DND-41 (cell line): ENCODE measurements at places on chromosomes 12 and 14.

- DNase-seq = no peak
- H3K27me3 ChIP-seq = no peaks in the 10 kb centered on the region
- H3K4me1 ChIP-seq = no peaks in the 10 kb centered on the region
- H3K27ac ChIP-seq = no peak overlapping the region
- no peak overlapping the region for H3K4me3 ChIP-seq
Measured at GRCh38 chr14:54252072-54252730, 144.6 kb upstream of the CDKN3 start.

GRCh38 chr14:34693228-34693939 lies 21.0 kb downstream of the CFL2 start:
- H3K27ac ChIP-seq = no peak overlapping the region
- no peak overlapping the region for H3K4me3 ChIP-seq
- H3K4me1 ChIP-seq = no peaks in the 10 kb centered on the region

DNA sequence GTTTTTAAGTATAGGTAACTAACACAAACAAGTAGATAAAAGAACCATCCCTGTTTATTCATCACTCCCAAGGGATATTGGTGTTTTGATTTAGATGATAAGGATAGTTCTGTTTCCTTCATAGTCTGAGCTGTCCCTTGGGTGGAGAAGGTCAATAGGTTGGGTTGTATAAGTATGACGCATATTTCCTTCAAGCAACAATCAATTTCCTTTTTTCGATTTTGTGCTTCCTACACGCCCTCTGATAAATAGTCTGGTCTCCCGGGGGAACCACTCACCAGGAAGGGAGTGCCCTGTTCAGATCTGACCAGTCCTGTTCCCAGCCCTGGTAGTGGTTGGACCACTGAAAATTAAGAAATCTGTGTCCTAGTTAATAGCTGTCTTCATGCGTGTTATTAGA lies 378.8 kb upstream of the FAR2 start:
- H3K27ac ChIP-seq = no peak overlapping the region
- no peaks in the 10 kb centered on the region for H3K27me3 ChIP-seq
- no peaks in the 10 kb centered on the region for H3K4me1 ChIP-seq

GRCh38 chr12:67508830-67509229 lies 139.7 kb upstream of the DYRK2 start:
- DNase-seq = no peak
- H3K4me3 ChIP-seq = no peak overlapping the region
- H3K27me3 ChIP-seq = no peaks in the 10 kb centered on the region
- H3K36me3 ChIP-seq = no peaks in the 10 kb centered on the region
- no peaks in the 10 kb centered on the region for H3K4me1 ChIP-seq

- H3K36me3 ChIP-seq = peaks cover 3% of the 10 kb centered on the region; the same call in 1 of the 2 replicates
- no peak for DNase-seq
- no peaks in the 10 kb centered on the region for H3K4me1 ChIP-seq
Measured at GRCh38 chr12:58657190-58657589, 263.1 kb downstream of the LRIG3 start.

DNA sequence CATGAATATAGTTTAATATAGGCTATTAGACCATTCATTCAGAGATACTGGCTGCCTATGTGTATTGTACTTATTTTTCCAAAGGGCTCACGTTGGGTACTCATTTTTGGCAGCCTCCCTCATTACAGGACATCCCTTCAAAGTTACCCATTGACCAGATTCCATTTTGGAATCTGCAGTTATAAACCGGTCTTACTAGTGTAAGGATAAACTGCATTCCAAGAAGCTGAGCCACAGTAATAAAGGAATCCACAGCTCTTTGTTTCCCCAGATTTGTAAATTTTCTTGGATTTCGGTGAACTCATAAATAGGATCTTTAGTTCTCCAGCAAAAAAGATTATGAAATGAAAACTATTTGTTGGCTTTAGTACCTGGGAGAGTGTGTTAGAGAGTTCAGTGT lies 18.9 kb upstream of the CFL2 start:
- no peak overlapping the region for H3K4me3 ChIP-seq
- no peaks in the 10 kb centered on the region for H3K36me3 ChIP-seq
- no peaks in the 10 kb centered on the region for H3K27me3 ChIP-seq
- no peaks in the 10 kb centered on the region for H3K4me1 ChIP-seq
- no peak for DNase-seq
- H3K27ac ChIP-seq = no peak overlapping the region

DNA sequence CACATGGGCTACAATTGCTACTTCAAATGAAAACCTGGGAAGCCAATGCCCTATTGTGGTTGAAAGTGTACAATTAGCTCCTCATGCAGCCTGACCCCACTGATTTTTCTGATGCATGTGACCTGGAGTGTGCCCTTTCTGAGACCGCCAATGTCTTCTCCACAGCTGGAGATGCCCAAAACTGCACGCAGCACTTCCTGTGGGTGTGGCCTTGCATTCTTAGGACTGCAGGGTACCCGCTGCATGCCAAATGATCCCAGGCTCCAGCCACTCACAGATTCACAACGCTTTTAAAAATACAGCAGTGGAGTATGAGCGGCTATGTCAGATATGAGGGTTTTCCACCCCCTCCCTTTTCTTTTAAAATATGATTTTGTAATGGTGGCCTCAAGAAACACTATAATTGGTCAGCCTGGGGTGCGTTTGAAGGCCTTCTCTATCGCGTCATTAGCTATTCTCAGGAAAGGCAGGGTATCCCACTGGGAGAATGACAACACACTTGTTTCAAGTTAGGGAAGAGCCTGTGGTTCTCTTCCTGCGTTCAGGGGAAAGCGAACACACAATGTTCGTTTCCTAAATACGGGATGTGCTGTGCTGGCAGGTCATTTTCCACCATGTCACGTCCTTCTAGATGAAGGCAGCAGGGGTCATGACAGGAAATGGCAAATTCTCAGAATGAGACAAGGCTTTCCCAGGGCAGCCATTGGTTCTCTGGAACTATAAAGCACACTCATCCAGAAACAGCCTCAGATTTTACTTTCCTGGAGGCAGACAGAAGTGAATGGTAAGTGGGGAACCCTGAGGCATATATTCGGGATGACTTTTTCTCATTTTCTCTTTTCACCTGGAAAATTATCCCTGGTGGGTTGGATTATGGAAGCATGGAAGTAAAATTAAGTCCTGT lies at the start of gene APOLD1:
Gene APOLD1, plus strand, starts transcription at position 749 of the 904 bp plus-strand sequence. Its CDS starts 33 bp downstream, at position 782.
- no peaks in the 10 kb centered on the region for H3K27me3 ChIP-seq
- H3K36me3 ChIP-seq = no peaks in the 10 kb centered on the region
- H3K4me3 ChIP-seq = peak within 1 kb of the TSS; percentile 81
- H3K27ac ChIP-seq = peak within 1 kb of the TSS; percentile 91
- DNase-seq = peak; percentile 34

GRCh38 chr14:57981817-57982560 lies 116.1 kb upstream of the SLC35F4 start:
- DNase-seq = no peak
- H3K27ac ChIP-seq = no peak overlapping the region
- no peaks in the 10 kb centered on the region for H3K36me3 ChIP-seq
- peaks cover 13% of the 10 kb centered on the region for H3K27me3 ChIP-seq

DNA sequence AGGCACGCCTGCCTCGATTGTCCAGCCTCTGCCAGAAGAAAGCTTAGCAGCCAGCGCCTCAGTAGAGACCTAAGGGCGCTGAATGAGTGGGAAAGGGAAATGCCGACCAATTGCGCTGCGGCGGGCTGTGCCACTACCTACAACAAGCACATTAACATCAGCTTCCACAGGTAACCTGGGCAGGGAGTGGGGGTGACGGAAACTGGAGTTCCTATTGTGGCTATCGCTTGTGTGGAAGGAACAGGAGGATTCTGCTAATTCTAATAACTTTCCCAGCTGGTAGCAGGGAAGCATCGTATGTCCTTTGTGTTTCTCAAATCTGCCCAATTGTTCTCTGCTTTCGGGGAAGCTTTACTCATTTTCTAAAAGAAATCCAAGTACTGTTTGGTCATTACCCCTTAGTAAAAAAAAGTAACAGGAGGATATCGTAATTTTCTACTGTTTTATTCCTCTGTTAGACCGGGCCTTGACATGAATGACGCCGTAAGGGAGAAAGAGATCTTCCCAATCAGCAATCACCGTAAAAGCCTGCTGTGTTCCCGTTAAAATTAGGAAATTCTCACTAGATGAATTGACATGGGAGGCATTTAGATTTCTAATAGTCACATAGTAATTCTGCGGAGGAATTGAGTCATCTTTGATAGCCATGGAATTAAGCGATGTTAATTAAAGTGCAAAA lies 449 bp downstream of the THAP2 start:
- H3K4me1 ChIP-seq = peaks cover 28% of the 10 kb centered on the region
- no peaks in the 10 kb centered on the region for H3K27me3 ChIP-seq
- DNase-seq = no peak
- H3K27ac ChIP-seq = peak overlapping the region; percentile 87
- H3K4me3 ChIP-seq = peak overlapping the region; percentile 50
- peaks cover 18% of the 10 kb centered on the region for H3K36me3 ChIP-seq
